ENCODE measurements at places on chromosomes 6 and 20. TPM values are rescaled to one million over a fixed set of nuclear protein-coding genes. Genes with fewer than 3 reads are reported as not detected.
A peak's percentile ranks its signal among the peaks of the same experiment; 100 is the strongest.

DNA sequence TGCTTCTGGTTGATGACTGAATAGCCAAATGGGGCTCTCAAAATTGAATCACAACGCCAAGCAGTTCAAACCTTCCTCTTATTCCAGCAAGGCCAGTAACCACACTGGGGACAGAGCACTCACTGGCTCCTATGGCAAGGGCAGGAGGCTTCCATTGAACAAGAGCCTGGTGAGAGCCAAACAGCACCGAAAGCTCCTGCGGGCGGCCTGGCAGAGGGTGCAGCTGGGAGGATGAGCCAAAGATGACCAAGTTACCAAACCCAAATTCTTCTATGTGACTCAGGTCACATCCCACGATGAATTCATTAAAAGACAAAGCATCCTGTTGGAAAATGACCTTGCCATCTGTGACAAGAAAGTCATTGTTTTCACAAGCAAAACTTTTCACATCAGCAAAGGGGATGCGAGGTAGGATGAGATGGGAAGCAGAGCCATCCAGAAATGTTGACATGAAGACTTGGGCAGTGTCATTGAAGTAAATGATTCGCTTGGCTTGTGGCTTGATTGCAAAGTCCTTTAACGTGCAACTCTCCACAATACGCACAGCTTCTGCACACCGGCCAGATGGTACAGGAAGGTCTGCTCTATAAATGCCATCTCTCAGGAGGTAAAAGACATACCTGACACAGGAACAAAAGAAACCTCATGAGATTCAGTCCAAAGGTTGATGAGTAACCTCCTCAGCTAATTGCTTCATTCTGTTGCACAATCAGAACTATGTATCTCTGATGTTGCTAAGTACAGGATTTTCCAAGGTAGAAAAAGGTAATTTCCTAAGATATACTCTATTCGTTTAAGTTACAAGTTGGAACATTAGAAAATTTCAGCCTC, 36.3 kb downstream of the ROS1 start:
- no peaks in the 10 kb centered on the region for H3K27me3 ChIP-seq
- no peaks in the 10 kb centered on the region for H3K36me3 ChIP-seq
- peaks cover 16% of the 10 kb centered on the region for H3K4me1 ChIP-seq
- H3K4me3 ChIP-seq, result no peak overlapping the region
- no peak for DNase-seq
- H3K27ac ChIP-seq, result no peak overlapping the region

- H3K36me3 ChIP-seq, result no peaks in the 10 kb centered on the region
- H3K4me1 ChIP-seq, result no peaks in the 10 kb centered on the region
- no peak overlapping the region for H3K4me3 ChIP-seq
- no peak for DNase-seq
Observed at GRCh38 chr20:60341062-60341461, 382.8 kb downstream of the CDH26 start.

DNA sequence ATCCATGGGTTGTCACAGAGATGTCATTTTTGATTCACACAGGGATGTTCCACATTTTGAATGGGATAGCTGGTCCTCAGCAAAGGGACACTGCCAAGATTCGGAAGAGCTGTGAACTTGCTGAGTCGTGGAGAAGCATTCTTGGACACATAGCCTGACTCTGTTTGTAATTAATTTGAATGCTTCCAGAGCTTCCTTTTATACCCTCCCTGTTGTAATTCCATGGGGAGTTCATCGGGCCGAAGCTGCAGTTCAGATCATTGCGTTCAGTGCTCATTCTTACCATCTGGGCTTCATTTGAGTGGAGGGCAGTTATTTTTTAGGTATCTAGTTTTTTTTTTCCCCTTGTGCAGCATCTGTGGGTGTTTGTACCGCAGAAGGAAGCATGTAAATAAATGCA, 126.5 kb downstream of the SLC24A3 start:
- H3K27ac ChIP-seq, result no peak overlapping the region
- H3K27me3 ChIP-seq, result no peaks in the 10 kb centered on the region
- no peaks in the 10 kb centered on the region for H3K4me1 ChIP-seq
- no peak for DNase-seq
- no peak overlapping the region for H3K4me3 ChIP-seq
- H3K36me3 ChIP-seq, result no peaks in the 10 kb centered on the region

DNA sequence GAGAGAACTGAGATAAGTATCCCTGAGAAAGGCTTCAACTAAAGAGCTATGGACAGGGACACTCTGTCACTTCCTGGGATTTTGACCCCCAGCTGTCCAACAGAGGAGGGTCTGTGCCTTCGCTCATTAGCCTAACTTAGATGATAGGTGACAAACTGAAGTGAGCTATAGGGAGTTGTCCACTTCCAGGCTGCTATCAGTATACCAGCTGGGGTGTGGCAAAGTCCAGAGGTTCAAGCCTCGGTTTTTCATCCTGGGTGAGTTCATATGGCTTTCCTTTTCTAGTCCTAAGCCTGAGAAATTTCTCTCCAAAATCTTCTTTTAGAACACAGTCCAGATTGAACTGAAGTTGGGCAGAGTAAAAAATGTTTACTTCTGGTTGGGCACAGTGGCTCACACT, 5.9 kb upstream of the PAQR8 start:
- no peak overlapping the region for H3K4me3 ChIP-seq
- DNase-seq, result no peak
- H3K27ac ChIP-seq, result no peak overlapping the region
- no peaks in the 10 kb centered on the region for H3K36me3 ChIP-seq
- no peaks in the 10 kb centered on the region for H3K4me1 ChIP-seq

DNA sequence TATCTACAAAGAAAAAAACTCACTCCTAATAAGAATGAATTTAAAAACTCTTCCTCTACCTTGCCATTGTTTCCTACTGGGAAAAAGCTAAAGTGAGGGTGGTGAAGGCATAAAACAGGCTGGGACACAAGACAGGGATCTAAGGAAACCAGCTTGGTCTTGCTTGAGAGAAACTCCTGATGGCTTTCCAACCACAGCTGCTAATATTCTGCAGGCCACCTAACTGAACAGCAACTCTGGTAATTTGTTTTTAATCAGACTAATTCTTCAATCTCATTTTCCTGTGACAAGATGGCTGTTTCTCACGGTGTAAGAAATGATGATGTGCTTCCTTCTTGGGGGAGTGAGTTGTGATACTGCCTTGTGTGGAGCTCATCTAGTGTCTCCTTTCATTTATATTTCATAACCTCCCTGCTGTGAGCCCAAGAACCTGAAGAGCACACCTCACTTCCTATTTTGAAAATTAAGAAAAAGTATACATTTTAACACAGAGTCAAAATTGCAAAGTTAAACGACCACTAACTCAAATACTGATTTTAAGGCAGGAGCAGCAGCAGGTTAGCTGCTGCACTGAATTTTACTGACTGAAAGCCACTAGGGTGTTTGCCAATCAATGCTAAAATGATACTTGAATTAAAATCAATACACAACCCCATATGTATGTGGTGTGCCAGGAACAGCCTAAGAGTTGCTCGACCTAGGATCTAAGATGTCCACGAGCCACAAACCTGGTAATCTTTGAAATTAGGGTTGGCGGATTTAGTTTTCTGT, 58.0 kb downstream of the BACH2 start:
- no peaks in the 10 kb centered on the region for H3K27me3 ChIP-seq
- peaks cover 18% of the 10 kb centered on the region for H3K4me1 ChIP-seq
- no peaks in the 10 kb centered on the region for H3K36me3 ChIP-seq
- no peak overlapping the region for H3K27ac ChIP-seq

DNA sequence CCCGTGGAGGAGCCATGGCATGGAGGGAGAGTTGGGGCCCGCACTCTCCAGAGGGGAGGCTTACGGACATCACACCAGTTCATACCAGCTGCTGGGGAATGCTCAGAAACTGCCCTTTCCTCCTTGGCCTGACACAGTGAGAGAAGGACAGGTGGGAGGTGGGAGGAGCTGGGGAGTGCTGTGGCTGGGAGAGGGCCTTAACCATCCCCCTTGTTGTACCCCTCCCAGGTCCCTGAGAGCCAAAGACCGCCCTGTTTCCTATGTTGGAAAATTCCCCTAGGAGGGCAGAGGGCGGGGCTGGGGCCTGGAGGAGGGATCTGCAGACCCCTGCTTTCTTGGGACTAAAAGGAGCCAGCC, 24.1 kb downstream of the FOXP4 start:
- H3K4me3 ChIP-seq, result no peak overlapping the region
- no peak overlapping the region for H3K27ac ChIP-seq
- no peaks in the 10 kb centered on the region for H3K27me3 ChIP-seq
- peak; percentile 29 for DNase-seq
- H3K4me1 ChIP-seq, result peaks cover 36% of the 10 kb centered on the region

GRCh38 chr6:73606428-73606827, 47.4 kb downstream of the SLC17A5 start:
- no peak for DNase-seq
- H3K36me3 ChIP-seq, result no peaks in the 10 kb centered on the region
- H3K27ac ChIP-seq, result no peak overlapping the region
- no peaks in the 10 kb centered on the region for H3K27me3 ChIP-seq
- no peaks in the 10 kb centered on the region for H3K4me1 ChIP-seq

- no peak overlapping the region for H3K4me3 ChIP-seq
- H3K36me3 ChIP-seq, result no peaks in the 10 kb centered on the region
Observed at GRCh38 chr20:38260025-38260377, 534 bp downstream of the KIAA1755 start.

- H3K36me3 ChIP-seq, result no peaks in the 10 kb centered on the region
- DNase-seq, result no peak
- H3K4me1 ChIP-seq, result no peaks in the 10 kb centered on the region
- H3K27me3 ChIP-seq, result no peaks in the 10 kb centered on the region
- H3K4me3 ChIP-seq, result no peak overlapping the region
- no peak overlapping the region for H3K27ac ChIP-seq
Observed at GRCh38 chr20:58160451-58161061, 67.9 kb downstream of the ANKRD60 start.

GRCh38 chr20:3237958-3238615, 903 bp downstream of the SLC4A11 start:
- no peak overlapping the region for H3K27ac ChIP-seq
- H3K27me3 ChIP-seq, result no peaks in the 10 kb centered on the region
- no peaks in the 10 kb centered on the region for H3K36me3 ChIP-seq
- H3K4me1 ChIP-seq, result no peaks in the 10 kb centered on the region

- no peak overlapping the region for H3K4me3 ChIP-seq
- H3K27me3 ChIP-seq, result no peaks in the 10 kb centered on the region
- no peak overlapping the region for H3K27ac ChIP-seq
- no peak for DNase-seq
Observed at GRCh38 chr6:14092316-14092715, 25.3 kb upstream of the CD83 start.

Gene WFDC5
- total RNA-seq, result not detected

Gene CTCFL
- total RNA-seq, result not detected

All from pancreas (tissue), 10 donors.